NCI-H1417 treated with DMSO at 0.1 percent for 48 hours (cell line): ENCODE measurements at places on chromosomes 2 and 18.

DNA sequence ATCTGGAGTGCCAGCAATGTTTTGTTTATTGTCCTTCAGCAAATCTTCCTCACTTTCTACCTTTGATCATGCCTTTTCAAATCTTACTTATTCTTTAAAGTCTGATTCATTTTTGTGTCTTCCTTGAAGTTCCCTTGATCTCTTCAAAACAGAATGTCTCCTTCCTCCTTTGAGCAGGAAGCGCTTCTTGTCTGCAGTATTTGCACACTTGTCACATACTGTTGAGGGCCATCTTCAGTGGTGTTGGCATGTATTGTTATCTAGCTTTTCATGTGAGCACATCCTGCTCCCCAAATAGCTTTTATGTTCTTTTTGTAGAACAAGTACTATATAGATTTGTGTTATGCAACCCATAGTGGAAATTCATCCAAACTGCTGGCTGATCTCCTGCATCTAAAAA, 5.9 kb upstream of the CERS6 start:
- no peak for DNase-seq

GRCh38 chr2:239881031-239881471, 144.1 kb downstream of the NDUFA10 start:
- no peak for DNase-seq

GRCh38 chr2:151482171-151482725, 72.5 kb downstream of the RIF1 start:
- no peak for DNase-seq

GRCh38 chr18:76467371-76468190, 27.5 kb downstream of the ZNF516 start:
- DNase-seq = no peak

DNA sequence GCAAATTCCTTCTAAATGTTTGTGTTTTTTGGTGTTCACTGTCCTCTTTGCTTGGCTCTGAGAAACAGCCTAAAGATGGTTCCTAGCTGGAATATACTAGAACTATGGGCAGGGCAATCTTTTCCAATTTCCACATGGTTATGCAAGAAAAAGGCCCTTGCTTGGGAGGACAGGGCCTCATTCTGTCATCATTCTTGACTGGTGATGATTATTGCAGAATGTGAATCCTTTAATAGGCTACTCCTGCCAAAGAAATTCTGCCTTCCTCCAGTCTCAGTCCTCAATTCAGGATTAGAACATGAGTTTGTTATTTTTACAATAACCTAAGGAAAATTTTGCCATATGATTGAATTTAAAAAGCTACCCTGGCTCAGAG, 218.7 kb downstream of the HNMT start:
- no peak for DNase-seq

DNA sequence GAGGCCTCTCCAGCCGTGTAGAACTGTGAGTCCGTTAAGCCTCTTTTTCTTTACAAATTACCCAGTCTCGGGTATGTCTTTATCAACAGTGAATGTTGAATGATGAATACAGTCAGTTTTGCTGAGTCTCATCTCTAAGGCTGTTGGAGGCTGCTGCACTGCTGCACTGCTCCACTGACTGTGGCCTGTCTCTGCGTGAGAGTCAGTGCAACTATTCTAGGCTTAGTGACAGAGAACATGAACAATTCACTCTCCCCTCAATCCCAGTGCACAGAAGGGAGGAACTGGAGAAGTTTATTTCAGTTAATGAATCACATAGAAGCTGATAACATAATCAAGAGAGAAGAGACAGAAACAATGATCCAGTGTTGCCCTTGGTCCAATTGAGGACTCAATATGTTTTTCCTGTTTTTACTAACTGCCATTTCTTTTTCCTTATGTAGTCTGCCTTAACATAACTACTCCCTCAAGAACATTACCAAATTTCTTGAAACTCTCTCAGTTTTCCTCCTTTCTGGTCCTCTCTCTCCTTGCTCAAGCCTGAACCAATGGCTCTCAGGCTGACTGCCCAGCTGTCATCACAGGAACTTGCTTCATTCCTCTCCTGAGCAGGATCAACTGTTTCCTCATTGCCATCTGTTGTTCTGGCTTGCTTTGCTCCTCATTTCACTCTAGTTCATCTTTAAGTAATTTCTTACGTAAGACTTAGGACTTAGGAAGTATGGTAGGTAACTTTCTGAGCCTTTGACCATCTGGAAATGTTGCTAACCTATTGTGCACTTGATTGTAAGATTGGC, 483.2 kb downstream of the METTL4 start:
- DNase-seq = no peak

GRCh38 chr2:18950361-18950851, 361.0 kb upstream of the NT5C1B start:
- DNase-seq = no peak

- DNase-seq = no peak
These were observed 28.0 kb upstream of the FAHD2A start for GRCh38 chr2:95374451-95374920.

DNA sequence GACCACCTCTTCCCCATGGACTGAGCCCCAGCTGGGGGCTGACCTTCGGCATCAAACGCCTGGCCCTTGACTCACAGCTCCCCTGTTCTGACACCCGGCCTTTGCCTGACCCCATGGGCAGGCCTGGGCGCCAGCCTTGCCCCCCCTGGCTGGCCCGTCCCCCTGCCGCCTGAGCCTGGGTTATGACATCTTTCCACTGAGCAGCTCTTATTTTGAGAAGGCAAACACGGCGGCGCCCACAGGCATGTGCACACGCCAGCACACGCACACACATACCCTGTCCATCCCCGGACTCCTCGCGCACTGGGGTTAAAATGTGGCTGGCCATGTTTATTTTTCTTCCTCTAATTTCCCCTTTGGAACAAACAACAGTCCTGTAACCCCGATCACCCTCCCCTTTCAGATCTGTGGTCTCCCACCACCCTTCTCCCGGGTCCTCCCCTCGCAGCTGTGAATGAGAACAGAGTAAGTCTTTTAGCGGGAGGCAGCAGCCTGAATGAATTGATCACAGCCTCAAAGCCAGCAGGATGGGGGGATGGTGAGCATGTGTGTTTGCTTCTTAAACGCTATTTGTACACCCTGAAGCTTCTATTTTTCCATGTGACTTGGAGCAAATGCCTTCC, 11.8 kb upstream of the ATOH8 start:
- no peak for DNase-seq

- peak; percentile 19 for DNase-seq
These were observed 71.7 kb downstream of the PTRHD1 start for GRCh38 chr2:24721470-24721869.
